Fibroblast of skin of abdomen (primary cell): ENCODE measurements at places on chromosomes 2 and 18.

- DNase-seq, result no peak
Measured at GRCh38 chr2:55025627-55026026, 24.6 kb downstream of the RTN4 start.

- DNase-seq, result no peak
Measured at GRCh38 chr2:118032169-118033013, 18.5 kb upstream of the CCDC93 start.

GRCh38 chr2:224286923-224287322, 115.0 kb downstream of the FAM124B start:
- no peak for DNase-seq

DNA sequence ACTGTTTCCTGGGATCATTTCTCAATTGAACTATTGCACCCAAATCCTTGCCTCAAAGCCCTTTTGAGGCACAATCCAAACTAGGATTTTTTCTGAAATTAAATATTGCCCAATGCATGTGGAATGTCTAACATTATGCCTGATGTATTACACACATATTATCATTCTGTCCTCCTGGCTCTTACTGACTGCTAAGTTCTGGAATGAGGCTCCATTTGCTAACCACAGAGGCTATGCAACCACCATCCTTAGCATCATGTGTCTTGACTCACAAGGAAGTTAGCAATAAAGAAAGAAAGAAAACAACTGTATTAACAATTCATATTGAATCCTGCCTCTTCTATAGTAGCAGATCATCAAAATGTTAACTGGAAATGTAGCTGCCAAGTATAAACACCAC, 1142.7 kb downstream of the CNTNAP5 start:
- DNase-seq, result peak; percentile 88

GRCh38 chr2:56508662-56509061, 324.9 kb downstream of the CCDC85A start:
- DNase-seq, result no peak

- peak; percentile 54 for DNase-seq
Measured at GRCh38 chr2:8412082-8412481, 269.8 kb upstream of the ID2 start.

GRCh38 chr2:141941210-141941714, 189.6 kb downstream of the LRP1B start:
- DNase-seq, result no peak

DNA sequence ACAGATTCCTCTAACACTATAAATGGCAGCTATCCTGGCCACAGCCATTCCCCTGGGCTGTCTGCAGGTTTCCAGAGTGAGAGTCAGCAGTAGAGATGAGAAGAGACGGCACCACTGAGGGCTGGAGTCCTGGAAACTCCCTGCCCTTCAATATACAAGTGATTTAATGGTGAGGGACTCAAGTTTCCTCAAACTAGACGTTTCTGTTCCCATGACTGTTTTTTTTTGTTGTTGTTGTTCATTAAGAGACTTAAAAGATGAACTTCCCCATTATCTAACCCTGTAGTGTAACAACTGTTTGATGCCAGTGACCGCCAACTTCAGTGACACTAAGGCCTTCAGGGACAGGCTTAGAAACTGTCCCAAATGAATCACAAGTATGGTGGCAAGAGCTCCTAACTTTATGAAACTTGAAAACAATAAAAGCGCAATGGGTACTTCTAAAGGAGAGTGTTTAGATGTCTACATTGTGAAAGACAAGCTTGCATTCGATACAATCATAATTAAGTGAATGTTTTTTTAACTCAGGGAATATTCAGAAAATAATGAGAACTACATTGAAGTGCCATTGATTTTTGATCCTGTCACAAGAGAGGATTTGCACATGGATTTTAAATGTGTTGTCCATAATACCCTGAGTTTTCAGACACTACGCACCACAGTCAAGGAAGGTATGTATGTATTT, 34.0 kb downstream of the IL1R2 start:
- DNase-seq, result no peak

DNA sequence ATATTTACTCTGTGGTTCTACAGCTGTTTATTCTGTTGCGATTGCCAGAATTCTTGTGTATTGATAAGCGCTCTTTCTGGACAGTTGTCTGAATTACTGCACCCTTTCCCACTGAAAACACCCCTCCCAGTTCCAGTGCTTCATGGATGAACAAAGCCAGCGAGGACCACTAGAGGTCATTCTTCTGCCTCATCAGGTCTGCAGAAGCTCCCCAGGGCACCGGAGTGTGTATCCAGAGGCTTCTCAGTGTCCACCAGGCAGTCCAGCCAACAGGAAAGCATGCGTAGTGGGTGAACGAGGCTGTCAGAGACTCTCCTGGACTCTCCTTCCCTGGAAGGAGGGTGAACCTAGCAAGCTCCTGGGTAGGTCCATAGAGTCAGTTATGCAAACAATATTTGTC, 40.6 kb upstream of the INHBB start:
- peak; percentile 12 for DNase-seq

- DNase-seq, result peak; percentile 40
Measured at GRCh38 chr2:169452080-169452479, 27.2 kb upstream of the BBS5 start.

GRCh38 chr2:205141381-205141780, 540.9 kb upstream of the NRP2 start:
- no peak for DNase-seq

GRCh38 chr2:195620501-195620900, 36.5 kb upstream of the SLC39A10 start:
- peak; percentile 41 for DNase-seq

GRCh38 chr2:49296107-49296867, 142.0 kb upstream of the FSHR start:
- DNase-seq, result no peak

- DNase-seq, result no peak
Measured at GRCh38 chr2:42459296-42459695, 34.5 kb downstream of the KCNG3 start.

GRCh38 chr2:127175041-127175721, 44.9 kb downstream of the CYP27C1 start:
- DNase-seq, result peak; percentile 50

DNA sequence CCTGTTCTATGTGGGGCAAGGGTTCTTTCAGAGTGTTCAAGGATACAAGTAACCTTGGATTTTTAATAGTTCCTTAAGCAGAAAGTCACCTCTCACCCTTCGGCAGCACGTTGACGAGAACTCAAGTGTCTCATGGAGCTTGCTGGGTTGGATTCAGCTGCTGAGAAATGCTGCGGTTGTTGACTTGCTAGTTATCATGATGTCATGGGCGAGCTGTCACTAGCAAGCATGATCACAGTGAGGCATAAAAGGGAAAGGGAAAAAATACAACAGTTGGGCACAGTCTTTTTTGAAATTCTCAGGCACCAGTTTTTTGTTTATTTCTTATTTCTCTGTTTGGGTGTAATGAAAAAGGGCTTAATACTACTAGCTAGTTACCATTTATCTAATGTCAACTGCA, 53.2 kb downstream of the ADCYAP1 start:
- no peak for DNase-seq

- DNase-seq, result peak; percentile 16
Measured at GRCh38 chr2:224513991-224514390, 71.2 kb downstream of the CUL3 start.

- no peak for DNase-seq
Measured at GRCh38 chr2:86006524-86006923, 99.2 kb downstream of the POLR1A start.

- DNase-seq, result no peak
Measured at GRCh38 chr18:5180254-5180653, 16.8 kb downstream of the AKAIN1 start.

- DNase-seq, result no peak
Measured at GRCh38 chr2:38485734-38486133, 108.7 kb upstream of the ATL2 start.

DNA sequence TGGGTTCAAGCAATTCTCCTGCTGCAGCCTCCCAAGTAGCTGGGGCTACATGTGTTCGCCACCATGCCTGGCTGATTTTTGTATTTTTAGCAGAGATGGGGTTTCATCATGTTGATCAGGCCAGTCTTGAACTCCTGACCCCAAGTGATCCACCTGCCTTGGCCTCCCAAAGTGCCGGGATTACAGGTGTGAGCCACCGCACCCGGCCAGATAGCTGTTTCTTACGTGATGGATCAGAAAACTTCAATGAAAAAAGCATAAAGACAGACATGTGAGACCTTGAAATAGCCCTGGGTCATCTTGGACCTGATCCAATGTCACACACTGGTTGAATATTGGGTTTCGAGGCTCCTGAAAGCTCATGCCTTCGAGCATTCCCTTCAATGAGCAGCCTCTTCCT, 66.7 kb upstream of the RTN4 start:
- no peak for DNase-seq

- no peak for DNase-seq
Measured at GRCh38 chr2:143124445-143124844, 4.8 kb upstream of the ARHGAP15 start.

- no peak for DNase-seq
Measured at GRCh38 chr2:185278761-185279160, 459.8 kb upstream of the FSIP2 start.

DNA sequence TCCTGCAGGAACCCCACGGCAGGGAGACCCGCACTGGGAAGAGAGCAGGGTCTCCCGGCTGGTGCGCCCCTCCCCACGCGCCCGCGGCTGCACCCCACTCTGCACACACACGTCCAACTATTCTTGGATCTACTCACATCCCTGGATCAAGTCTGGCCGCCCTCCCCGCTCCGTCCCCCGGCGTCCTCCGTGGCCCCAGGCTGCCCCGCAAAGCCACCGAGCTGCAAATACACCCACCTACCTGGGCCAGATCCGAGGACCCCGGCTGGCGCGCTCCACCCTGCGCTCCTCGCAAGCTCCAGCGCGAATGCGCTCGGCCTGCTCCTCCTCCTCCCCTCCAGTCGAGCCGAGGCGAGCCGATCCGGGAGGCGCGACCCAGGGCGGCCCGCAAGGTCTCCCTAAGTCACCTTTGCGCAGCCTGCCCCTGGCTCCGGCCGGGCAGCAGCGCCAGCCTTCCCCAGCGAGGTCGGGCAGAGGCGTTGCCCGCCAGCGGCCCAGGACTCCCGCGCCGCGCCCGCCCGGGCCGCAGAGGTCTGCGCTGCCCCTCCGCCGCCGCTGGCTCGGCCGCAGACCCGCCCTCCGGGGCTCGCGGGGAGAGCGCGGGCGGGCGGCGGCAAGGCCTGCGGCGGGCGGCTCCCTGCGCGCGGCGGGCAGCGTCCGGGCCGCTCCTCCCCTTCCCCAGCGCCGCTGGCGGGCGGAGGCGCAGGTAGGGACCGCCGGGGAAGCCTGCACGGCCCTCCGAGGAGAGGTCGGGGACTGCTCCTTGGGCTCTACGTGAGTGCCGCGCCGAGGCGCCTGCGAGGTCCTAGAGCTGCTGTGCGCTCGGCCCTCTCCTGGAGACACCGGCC, 126.0 kb downstream of the OSBPL1A start:
- DNase-seq, result peak; percentile 80

GRCh38 chr2:36318547-36318946, 37.0 kb upstream of the CRIM1 start:
- no peak for DNase-seq

DNA sequence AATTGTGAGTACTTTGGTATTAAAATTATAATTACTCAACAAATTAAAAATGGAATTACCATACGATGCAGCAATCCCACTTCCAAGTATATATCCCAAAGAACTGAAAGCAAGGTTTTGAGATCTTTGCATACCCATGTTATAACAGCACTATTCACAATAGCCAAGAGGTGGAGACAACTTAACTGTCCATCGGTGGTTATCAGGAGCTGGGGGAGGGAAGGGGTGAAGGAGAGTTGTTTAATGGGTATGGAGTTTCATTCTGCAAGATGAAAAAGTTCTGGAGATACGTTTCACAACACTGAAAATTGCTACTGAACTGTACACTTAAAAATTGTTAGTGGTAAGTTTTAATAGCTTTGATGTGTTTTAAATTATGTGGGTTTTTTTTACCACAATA, 25.7 kb downstream of the RAB10 start:
- no peak for DNase-seq

DNA sequence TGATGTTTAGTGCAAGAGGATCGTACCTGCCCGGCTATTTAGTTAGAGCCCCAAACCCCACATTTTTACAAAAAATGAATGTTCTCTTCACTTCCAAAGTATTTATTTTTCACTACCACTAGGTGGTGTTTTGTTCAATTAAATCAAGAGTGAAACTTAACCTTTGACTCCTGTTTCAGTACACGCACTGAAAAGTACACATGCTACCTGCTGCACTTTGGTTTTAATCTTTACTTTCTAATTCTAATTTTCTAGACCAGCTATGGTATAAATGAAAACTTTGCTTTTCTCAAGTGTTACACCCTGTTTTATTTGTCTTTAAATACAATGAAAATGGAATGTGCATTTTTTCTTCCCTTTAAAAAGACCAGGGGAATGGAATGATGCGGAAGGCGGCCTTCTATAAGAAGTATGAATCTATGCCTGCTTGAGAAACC, 31.4 kb upstream of the CHN1 start:
- DNase-seq, result peak; percentile 10

DNA sequence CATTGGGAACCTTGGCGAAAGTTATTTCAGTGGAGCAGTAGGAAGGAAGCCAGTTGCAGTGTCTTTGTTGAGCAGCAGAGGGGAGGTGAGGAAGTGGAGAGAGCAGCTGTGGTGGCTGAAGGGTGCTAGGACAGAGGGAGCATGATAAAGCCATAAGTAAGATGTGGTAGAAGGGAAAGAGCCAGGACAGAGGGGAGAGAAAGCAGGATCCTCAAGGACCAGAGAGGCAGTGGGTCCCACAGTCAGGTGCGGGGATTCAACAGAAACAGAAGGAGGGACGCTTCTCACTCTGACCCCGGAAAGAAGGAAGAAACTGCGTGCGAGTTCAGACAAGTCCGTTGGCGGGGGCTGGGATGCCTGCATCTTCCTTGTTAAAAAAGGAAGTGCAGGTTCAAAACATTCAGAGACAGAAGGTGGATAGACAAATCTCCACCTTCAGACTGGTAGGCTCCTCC, at the start of gene CXCR2:
CXCR2 (plus strand) TSS at position 403 of the 455 bp plus-strand sequence. CDS start 8,774 bp downstream, outside the sequence.
- DNase-seq, result no peak

- DNase-seq, result no peak
Measured at GRCh38 chr2:64950226-64951160, 38.7 kb upstream of the SLC1A4 start.

- DNase-seq, result no peak
Measured at GRCh38 chr2:88199912-88200682, 30.0 kb downstream of the THNSL2 start.

- peak; percentile 27 for DNase-seq
Measured at GRCh38 chr2:135124924-135125886, 73.1 kb downstream of the RAB3GAP1 start.

- peak; percentile 86 for DNase-seq
Measured at GRCh38 chr2:39948016-39948719, 169.1 kb upstream of the THUMPD2 start.

DNA sequence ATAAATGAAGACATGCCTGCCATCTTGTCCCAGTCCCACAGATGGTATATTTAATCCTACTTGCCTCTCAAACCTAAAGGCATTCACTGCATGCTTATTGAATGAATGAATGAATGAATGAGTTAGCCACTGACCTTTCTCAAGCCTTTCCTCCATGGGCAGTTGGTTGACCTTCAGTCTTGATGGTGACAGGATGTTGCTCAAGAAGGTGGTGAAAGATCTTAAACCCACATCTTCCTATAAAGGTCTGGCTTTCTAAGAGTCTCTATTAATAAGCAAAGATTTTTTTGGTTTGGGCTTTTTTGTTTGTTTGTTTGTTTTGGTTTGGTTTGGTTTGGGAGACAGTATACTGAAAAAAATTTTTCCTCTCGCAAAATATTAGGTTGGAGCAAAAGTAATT, 41.7 kb downstream of the KIAA2012 start:
- DNase-seq, result no peak

- no peak for DNase-seq
Measured at GRCh38 chr2:179059026-179059700, 9.2 kb upstream of the CCDC141 start.
